ENCODE measurements at places on chromosomes 4 and X.

GRCh38 chr4:116122124-116122523 lies 963.3 kb downstream of the TRAM1L1 start:
- DNase-seq = no peak

DNA sequence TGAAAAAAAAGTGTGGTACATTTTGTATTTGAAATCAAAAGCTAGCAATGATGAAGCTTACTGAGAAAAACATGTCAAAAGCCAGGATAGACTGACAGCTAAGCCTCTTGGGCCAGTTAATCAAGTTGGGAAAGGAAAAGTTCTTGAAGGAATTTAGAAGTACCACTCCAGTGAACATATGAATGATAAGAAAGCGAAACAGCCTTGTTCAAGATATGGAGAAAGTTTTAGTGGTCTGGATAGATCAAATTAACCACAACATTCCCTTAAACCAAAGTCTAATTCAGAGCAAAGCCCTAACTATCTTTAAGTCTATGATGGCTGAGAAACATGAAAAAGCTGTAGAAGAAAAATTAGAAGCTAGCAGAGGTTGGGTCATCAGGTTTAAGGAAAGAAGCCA lies 268.3 kb downstream of the PDHA2 start:
- no peak for DNase-seq

GRCh38 chr4:152996111-152996571 lies 60.0 kb downstream of the FHDC1 start:
- no peak for DNase-seq

- DNase-seq = no peak
These were observed 139.3 kb upstream of the MXRA5 start for GRCh38 chrX:3485727-3486126.

DNA sequence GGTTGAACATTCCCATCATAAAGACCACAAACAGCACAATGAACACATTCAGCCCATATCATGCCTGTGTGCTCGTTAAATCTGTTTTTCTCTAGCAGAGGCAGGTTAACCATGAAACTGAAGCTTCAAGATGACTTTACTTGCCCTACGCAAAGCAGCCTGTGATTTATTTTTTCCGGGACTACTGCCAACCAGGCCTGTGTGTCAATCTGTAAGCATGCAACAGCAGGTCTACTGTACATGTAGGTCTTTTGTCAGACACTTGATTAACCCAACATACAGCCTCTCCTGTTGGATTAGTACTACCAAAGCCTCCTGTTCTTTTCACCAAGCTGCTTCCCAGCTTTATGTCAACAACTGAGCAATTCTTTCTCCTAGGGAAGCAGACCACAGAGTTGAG lies 85.5 kb upstream of the ACSL1 start:
- DNase-seq = no peak

GRCh38 chrX:38087594-38087993 lies 81.2 kb downstream of the SYTL5 start:
- no peak for DNase-seq

- no peak for DNase-seq
These were observed 78.0 kb upstream of the CCDC160 start for GRCh38 chrX:134158821-134159512.

- no peak for DNase-seq
These were observed 159.5 kb downstream of the PPP3CA start for GRCh38 chr4:101187841-101188240.

- DNase-seq = peak; percentile 32
These were observed 91.3 kb upstream of the WDR44 start for GRCh38 chrX:118254611-118255010.

- no peak for DNase-seq
These were observed 7.4 kb downstream of the GAB1 start for GRCh38 chr4:143344041-143344440.

- DNase-seq = no peak
These were observed 59.0 kb downstream of the ING2 start for GRCh38 chr4:183563874-183564273.

DNA sequence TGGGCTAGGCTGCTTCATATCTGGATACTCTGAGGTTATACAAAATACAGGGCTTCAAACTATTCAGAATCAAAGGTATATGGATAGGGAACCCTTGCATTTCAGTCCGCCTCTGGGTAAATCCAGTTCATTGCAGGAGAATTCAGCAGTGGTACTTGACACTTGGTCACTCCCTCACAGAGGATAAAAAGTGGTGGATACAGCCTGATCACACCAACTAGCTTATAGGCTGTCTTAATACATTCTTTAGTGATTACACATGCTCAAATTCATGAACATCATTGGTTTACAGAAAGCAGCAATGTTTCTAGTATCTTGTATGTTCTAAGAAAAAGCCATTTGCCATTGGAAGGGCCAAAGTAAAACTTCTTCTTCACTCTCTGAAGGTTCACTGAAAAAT lies 104.8 kb upstream of the PDE5A start:
- DNase-seq = no peak

- no peak for DNase-seq
These were observed 56.8 kb downstream of the PRRG1 start for GRCh38 chrX:37405956-37406355.

DNA sequence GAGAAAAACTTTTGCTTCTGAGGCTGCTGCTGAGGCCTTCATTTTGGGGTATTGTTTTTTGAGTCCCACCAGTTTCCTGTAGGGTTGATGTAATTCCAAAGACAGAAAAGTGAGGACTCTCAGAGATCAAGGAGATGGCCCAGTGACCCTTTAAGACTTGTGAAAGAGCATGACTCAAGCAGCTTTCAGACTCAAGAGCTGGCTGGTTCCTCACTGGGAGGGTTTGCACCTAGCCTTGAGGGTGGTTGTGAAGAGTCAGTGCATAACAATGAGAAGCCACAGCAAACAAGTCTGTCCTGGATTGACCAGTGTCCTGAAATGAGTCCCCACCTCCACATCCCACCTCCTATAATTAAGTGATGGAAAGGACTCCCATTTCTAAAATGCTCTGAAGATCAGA lies 89.2 kb downstream of the NHS start:
- DNase-seq = no peak

DNA sequence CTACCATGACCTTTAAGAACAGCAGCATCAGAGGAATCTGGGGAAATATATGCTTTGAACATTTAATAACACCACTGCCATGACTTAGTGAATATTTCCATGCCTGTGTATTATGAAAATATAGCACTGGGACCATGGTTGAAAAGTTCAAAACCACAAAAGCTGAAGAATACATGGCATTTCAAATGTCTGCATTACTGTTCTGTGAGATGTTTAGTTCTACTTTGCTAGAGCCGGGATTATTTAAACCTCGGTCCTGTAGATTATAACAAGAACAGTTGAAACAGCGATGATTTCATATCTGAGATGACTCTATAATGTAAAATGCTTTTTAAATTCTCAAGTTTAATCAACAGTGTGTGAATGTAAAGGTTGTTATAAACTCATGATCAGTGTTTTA lies 126.7 kb upstream of the AGA start:
- DNase-seq = no peak

DNA sequence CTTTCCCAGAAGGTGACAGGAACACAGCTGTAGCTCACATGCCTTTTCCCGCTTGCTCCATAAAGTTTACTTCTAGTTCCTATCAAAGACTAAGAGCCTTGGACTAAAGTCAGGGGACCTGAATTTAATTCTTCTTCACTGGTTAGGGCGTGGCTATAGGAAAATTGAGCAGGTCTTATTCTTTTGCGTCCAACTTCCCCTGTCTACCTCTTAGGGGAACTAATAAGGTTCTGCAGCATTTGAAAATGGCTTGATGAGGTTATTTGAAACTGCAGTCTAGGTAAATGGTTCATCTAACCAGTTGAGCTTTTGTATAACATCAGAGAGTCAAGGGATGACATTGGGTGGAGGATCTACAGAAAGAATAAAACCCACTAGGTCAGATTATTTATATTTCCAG lies 2.6 kb downstream of the ARHGAP10 start:
- DNase-seq = no peak

Data from activated gamma-delta T cell treated with Interleukin-2 at 50 U/mL for 16 hours (primary cell).